ENCODE measurements at places on chromosomes 5 and 9.

DNA sequence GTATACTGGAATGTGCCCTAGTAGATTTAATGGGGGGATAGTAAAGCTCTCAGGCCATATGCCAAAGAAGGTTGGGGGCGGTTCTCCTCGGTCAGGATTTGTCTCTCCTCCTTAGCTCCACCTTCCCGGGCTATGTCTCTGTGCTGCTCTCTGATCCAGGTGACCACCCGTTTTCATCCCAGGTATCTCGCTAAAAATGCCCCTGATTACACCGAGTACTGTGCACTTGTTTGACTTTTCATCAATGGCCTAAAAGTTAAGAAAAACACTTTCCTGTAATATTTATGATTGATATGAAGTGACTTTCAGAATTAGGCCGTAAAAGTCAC, 724 bp downstream of the NDUFS6 start:
- DNase-seq, result no peak

DNA sequence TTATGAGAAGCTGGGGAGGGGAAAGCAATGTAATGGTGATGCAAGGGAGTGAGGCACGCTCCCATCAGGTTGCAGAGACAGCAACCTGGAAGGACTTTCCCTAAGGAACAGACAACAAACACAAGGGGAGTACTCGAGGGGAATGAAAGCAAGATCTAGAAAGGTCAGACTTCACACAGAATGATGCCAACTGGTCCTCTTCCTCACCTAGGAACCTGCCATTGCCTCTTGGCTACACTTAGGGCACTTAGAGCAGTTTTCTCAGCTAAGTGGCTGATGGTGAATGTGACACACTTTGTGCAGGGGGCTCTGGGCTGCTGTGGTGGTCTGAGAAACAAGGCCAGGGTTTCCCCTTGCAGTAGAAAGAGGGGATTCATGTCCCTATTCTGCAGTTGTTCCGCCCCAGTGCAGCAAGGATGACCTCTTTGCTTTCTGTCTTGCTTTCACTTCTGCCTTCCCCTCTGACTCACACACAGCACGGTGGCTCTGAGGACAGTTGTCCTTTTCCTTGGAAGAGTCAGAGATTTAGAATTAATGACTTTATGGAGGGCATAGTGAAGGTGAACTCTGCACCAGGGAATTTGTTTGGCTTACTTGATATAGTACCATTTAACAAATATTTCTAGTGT, 394.0 kb upstream of the KLF4 start:
- no peak for DNase-seq

- peak; percentile 17 for DNase-seq
Observed at GRCh38 chr9:3136686-3137346, 292.9 kb upstream of the PUM3 start.

DNA sequence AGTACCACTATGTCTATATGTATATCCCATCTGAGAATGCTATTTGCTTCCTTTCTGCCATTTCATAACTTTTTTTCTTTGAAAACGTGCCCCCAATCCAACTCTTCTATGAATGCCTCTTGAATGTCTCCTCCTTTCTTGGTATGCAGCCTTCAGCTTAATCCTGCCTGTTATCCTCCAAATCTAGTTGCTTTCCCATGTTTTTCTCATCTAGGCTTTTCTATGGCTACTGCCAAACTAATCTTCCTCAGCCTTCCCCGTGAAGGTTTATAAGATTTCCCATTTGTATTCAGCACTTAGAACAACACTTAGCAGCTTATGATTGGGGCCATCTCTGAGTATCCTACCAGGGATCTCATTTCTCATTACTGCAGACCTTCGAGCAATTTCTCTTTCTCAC, 2.5 kb downstream of the TGFBR1 start:
- no peak for DNase-seq

DNA sequence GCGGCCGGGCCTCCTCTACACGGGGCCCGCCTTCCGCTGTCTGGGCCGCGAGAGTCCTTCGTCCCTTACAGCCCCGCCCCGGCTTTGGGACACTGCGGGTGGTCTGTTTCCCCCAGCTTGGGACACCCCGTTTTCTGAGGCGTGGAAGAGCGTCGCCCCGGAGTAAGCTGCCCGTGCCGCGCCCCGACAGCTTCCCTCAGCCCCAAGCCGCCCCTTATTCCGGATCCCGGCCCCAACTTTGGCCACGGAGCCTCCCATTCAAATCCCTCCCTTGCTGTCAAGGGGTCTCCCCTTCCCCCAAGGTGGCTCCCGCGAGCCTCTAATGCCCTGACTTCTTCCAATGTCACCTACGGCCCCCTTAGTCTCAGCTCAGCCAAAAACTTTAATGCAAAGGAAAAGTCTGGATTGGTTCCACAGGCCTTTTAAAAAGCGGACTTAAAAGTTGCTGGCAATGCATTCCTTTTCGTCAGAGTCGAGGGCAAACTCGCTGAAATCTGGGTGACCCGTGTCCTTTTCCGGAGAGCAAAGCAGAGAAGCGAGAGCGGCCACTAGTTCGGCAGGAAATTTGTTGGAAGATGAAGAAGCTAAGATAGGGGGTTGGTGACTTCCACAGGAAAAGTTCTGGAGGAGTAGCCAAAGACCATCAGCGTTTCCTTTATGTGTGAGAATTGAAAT, 19.8 kb downstream of the EXOSC2 start:
- no peak for DNase-seq

DNA sequence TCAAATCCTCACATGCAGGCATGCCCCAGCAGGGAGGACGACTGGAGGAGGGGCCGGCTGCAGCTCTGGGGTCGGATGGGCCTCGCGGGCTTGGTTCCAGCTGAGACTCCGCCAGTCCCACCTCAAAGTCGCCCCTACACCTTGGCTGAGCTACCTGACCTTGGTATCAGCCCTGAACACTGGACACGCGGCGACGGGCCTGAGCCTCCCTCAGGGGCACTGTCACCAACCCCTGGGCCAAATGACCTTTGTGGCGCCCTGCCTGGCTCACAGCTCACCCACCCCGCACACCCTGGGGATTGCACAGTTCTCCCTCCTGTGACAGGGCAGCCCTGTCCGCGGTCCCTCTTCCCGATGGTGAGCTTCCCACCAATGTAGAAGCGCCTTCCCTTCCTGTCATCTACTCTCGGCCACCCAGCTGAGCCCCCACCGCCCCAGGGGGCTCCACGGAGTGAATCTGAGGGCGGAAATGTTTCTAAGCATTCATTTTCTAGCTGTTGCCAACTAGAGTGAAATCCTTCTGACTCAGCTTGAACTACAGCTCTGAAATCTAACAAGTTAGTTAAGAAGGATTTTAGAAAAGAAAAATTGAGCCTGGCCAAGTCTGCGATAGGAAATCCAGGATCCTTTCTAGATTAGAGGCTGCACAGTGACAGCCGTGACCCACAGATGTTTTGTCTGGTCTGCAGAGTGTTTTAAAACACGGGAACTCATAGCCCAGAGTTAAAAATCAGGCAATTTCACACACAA, 138.9 kb upstream of the PHYKPL start:
- DNase-seq, result no peak

DNA sequence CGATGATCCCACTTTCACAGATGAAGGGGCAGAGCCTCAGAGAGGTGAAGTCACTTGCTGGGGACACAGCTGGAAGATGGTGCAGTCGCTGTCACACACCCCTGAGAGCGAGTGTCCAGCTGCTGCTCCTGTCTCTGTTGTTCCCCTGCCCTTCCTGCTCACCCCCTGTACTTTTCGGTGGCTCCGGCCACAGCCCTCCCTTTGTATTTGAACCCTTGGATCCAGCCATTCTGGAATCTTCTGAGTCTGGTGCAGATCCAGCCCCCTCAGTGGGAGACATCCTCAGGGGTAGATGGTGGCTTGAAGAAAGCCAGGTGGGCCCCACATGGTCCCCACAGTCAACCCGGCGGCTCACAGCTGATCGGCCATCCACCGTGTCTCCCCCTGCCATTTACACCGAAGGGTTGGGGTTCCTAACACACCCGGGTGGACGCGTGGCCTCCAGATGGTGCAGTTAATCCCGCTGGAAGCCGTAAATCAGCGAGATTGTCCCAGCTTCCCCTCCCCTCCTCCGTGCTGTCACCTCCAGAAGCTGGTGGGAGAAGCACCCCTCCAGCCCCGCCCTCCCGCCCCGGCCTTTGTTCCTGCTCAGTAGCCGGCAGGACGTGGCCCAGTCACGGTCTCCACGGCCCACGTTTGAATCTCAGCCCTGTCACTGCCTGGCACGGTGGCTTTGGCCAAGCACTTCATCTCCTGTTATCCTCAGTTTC, 204.8 kb downstream of the C9orf50 start:
- DNase-seq, result no peak

DNA sequence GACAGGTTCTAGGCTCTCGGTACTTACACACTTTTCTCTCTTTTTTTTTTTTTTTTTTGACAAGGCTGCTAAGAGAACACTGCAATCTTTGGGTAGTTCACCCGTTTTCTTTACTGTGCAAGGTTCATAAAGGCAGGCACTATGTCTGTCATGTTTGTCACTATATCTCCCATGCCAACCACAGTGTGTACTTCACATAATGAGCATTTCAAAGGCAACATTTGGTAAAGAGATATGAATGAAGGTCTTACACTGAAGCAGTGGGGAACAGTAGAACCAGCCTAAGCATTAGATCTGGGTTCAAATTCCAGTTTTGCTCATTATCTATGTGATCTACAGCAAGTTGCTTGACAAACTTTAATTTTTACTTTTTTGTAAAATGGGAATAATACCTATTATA, 1.5 kb upstream of the HMGCR start:
- no peak for DNase-seq

DNA sequence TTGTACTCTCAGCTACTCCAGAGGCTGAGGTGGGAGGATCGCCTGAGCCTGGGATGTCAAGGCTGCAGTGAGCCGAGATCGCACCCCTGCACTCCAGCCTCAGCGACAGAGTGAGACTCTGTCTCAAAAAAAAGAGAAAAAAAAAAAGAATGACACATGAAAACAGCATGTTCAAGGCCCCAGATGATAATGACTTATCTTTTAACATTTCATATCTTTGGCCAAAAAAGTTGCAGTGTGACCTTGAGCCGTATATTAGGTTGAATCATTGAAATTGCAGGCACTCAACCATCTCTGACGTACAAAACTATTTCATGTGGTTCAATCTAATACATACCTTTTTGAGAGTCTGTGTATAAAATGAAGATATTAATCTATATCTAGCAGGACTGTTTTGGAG, 79.1 kb upstream of the CPEB4 start:
- no peak for DNase-seq

- no peak for DNase-seq
Observed at GRCh38 chr5:146137967-146138403, 32.6 kb upstream of the PLAC8L1 start.

DNA sequence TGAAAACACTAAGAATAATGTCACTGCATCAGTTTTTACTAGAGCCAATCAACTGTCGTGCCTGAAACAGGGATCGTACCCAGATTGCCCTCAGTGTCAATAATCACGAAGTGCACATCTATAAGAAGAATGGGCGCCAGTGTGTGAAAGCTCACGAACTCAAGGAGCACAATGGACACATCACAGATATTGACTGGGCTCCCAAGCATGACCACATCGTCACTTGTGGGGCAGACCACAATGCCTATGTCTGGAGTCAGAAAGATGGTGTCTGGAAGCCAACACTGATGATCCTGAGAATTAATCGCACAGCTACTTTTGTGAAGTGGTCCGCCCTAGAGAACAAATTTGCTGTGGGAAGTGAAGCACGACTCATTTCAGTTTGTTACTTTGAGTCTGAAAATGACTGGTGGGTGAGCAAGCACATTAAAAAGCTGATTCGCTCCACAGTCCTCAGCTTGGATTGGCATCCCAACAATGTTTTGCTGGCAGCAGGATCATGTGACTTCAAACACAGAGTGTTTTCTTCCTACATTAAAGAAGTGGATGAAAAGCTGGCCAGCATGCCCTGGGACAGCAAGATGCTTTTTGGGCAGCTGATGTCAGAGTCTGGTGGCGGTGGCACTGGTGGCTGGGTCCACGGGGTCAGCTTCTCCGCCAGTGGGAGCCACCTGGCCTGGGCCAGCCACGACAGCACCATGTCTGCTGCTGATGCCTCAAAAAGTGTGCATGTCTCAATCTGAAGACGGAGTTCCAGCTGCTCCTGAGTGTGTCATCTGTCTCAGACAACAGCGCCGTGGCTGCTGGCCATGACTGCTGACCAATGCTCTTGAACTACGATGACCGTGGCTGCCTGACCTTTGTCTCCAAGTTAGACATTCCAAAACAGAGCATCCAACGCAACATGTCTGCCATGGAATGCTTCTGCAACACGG, 32.2 kb downstream of the NSA2 start:
- no peak for DNase-seq

GRCh38 chr5:78078858-78079257, 215.6 kb downstream of the AP3B1 start:
- DNase-seq, result no peak

DNA sequence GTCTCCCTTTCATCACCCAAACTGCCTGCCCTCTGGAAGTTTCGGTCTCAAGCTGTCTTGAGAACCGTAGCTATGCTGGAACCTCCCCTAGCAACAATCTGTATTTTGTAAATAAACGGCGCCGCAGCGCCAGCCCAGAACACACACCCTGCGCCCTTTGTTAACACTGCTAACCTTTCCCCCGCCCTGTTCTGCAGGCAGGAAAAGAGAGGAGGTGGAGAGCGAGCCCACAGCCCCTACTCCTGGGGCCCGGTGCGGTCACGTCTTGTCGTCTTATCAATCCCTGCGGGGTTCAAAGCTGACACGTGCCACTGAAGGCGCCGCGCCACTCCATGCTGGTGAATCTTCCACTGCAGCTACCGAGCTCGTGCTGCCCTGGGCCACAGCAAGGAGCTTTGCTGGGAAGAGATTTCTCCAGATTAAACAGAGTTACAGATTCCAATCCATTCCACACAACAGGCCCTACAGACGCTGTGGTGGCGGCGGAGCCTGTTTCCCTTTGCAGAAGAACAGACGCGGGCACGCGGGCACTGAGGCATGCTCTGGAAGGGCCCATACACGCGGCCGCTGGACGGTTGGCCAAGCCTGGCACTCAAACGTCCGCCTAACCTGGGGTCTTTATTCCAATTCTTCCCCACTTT, 25.3 kb downstream of the ZDHHC11B start:
- DNase-seq, result no peak

DNA sequence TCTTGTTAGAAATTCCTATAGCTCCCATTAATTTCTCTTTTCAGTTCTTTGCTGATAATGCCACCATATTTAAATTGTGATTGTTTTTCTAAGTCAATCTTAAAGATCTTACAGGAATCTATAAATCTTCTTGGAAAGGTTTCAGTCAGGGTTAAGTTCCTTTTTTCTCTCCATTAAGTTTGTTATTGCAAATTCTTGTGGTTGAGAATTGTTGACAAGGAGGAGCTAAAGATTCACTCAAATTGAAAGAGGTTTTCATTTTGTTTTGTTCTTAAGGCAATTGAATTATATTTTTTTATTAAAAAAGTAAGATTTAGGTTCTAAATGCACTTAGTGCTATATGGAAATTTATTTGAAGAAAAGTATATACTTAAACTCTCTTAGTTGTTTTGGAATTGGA, 213.4 kb downstream of the PRR16 start:
- DNase-seq, result no peak

- no peak for DNase-seq
Observed at GRCh38 chr5:7221041-7221440, 174.9 kb upstream of the ADCY2 start.

Data from AG04449 (cell line).